ENCODE measurements at places on chromosomes 1 and 21.

- no peak for DNase-seq
These were observed 74.8 kb upstream of the TINAGL1 start for GRCh38 chr1:31501505-31501904.

DNA sequence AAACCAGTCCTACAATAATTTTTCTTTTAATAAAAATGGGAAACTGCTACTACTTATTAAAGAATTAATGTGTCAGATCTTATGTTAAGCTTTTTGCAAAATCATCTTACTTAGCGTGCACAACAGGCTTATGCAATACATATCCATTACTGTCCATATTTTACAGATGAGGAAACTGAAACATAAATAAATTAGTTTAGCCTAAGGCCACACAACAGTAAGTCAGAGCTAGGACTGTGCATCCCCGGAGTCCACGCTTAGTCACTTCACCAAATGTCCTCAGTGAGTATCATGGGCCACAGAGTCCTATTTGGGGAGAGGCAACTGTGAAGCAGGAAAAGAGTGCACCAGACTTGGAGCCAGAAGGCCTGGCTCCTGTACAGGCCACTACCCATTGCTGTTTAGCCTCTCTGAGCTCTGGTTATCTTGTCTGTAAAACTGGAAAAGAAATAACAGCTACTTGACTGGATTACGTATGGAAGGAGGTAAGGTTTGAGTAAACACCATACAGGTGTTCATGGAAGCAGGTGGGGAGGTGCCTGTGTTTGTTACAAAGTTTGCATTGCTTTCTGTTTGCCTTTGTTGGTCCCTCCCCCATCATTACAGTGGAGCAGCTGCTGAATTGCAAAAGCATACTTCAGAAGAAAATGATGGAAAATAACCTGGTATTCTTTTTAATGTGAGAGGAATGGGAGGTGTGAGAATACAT, 192.8 kb downstream of the FCRL5 start:
- no peak for DNase-seq

DNA sequence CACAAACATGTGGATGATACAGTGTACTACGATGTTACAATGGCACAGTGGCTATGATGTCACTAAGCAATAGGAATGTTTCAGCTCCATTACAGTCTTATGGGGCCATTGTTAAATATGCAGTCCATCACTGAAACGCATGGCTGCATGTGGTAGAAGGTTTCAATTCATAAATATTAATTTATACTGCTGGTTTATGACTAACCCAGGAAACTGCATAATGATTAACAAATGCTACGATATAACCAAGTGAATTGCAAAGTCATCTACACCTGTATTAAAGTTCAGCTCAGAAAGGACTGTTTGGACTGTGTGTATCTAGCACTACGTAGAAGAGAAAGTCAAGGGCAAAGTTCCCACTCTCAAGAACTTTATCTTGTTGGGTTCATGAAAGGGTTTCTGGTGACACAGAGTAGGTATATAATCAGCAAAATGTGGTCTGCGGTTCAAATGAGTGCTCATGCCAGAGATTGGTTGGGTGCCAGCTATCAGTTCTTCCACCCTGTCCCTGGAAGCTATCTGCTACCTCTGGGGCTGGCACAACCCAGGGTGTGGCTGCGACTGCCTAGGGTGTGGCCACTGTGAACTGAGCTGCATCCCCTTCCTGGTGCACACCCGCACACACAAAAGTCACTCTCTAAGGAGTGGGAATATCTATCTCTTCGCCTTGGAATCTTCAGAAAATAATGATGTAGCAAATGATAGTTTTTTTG, 14.8 kb downstream of the MGST3 start:
- no peak for DNase-seq

DNA sequence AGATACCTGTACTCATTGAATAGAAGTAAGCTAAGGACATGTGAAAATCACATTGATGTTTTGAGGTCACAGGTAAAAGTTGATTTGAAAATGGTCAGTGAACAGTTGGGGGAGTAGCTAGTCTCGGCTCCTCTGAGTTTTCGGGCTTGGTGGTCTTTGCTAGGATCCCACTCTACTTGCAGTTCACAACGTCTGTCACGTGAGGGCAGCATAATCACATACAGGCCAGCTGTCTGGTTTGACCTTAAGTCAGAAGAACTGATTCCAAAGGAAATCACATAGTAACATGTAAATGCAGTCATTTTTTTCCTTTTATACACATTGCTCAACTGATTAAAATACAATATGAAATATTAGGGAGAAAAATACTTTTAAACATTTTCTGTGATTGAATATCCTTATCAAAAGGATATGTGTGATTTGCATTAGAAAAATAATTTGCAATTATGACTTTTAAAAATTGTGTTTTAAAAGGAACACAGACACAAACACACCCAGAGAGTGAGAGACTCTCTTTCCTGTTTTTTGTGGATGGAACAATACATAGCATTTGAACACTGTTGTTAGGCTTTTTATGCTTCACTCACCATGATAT, 21.8 kb upstream of the PDC start:
- DNase-seq = peak; percentile 78

- peak; percentile 40 for DNase-seq
These were observed 26.7 kb downstream of the BTG3 start for GRCh38 chr21:17585875-17586450.

GRCh38 chr1:234975122-234975940, 153.3 kb downstream of the TOMM20 start:
- no peak for DNase-seq

DNA sequence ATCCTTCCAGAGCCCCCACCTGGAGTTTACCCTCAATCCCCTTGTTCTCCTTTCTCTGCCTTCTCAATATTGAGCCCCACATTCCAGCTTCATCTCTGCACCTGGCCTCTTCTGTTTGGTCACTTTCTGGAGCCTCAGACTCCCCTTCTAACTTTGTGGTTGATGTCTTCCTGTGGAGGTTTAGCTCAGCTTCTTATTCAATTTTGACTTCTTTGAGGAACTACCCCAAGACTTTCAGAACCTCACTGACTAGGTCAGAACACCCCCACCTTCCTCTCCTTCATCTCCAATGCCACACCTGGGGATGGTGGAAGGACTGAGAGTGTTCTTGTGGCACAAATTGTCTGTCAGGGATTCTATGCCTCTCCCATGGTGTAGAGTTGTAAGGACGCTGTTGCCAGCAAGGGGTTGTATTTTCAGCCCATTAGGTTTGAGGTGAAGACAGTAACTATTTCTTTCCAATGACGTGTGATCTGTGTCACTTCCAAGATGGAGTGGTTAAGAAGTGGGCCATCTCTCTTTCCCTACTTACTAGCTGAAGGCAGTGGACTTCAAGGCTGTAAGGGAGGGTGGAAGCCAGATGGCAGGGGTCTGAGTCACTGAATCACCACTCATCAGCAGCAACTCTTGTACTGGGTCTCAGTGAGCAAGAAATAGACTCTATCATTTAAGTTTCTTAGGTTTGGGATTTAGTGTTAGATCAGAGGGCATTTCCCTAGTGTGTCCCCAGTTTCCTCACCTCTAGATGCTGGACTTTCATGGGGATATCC, 80.6 kb downstream of the PAPPA2 start:
- DNase-seq = no peak

DNA sequence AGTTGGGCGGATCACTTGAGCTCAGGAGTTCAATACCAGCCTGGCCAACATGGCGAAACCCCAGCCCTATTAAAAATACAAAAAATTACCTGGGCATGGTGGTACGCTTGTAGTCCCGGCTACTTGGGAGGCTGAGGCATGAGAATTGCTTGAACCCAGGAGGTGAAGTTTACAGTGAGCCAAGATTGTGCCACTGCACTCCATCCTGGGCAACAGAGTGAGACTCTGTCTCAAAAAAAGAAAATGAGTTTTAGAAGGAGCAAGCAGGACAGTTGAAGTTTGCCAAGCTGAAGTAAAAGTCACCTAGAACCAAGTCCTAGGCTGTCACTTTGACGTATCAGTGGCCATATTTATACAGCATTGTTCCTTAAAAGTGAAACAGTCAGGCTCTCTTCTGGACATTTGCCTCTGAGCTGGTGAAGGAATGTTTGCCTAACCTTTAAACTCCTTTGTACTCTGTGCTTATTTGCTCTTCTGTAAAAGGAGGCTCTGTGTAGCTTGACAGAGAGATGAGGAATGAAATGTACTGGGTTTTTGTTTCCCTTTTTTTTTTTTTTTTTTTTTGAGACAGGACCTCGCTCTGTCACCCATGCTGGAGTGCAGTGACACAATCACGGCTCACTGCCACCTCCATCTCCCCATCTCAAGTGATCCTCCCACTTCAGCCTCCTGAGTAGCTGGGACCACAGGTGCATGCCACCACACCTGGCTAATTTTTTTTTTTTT, 2.8 kb downstream of the RAB4A start:
- DNase-seq = no peak

DNA sequence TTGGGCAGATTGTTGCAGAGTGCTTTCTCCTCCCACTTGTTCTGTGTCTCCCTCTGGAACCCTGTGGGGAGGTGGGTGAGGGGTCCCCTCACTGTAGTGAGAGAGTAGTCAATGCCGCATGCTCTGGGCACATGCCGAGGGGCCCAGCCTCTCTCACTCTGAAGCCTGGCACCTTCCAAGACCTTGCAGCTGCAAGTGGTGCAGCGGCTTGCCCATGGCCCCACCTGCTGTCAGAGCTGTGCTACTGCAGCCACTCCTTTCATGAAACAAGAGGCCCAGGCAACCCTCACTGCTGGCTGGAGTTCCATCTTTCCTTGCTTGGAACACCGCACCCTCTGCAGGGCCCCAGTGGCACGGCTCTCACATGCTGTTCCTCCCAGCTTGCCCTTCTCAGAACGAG, 58.4 kb upstream of the COL6A1 start:
- peak; percentile 66 for DNase-seq

GRCh38 chr1:41766041-41766440, 152.7 kb downstream of the HIVEP3 start:
- DNase-seq = no peak

- no peak for DNase-seq
These were observed 28.7 kb downstream of the COL16A1 start for GRCh38 chr1:31675161-31675560.

- DNase-seq = no peak
These were observed 222.6 kb downstream of the COL24A1 start for GRCh38 chr1:85933961-85934360.

DNA sequence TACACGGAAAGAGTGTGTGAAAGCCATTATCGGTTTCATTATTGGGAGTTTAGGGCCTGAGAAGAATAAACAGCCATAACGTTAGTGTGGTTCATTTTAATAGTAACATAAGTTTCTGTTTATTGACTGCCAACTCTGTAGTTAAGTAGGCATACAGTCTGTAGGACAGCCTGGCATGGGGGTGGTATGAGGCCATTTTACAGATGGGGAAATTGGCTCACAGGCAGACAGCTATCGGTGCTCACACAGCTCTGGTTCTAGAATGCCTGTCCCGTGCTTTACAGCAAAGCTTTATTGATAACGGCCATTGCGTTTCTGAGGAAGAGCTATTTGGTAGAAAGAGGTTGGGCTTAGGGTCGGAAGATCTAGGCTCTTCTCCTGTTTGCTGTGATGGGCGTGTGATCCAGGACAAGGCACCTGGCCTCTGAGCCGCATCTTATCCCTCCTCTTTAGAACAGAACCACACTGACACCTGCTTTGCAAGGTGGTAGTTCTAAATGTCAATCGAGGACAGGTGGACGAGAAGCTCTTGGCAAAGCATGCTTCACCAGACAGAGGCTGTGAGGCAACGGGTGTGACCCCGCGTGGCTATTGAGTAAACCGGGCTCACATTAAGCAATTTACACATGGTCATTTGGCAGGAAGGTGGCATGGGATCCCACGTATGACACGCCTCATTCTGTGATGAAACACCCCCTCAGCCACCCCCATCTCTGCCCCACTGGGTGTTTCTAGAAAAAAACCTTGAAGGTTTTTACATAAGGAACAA, 14.9 kb downstream of the ETS2 start:
- no peak for DNase-seq

DNA sequence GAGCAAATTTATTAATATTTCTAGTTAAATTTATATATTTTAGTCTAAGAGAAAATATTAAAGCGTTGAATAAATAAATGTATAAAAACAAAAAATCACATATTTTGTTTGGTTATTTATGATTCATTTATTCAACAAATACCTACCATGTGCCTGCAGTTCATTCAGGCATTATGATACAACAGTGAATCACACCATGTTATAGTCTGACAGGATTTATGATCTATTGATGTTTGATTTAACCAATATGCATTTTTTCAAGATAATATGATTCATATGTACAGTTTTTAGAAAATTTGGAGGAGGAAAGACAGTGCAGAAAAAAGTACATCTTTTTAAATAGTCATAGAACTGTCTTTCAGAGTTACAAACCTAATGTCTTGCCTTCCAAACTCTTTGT, 7.4 kb upstream of the TRIM58 start:
- no peak for DNase-seq

- DNase-seq = no peak
These were observed 106.7 kb downstream of the SLC45A1 start for GRCh38 chr1:8424539-8425116.

- DNase-seq = no peak
These were observed 74.7 kb downstream of the RAP1GAP start for GRCh38 chr1:21594501-21594900.

GRCh38 chr1:110240476-110241210, 30.5 kb downstream of the KCNC4 start:
- no peak for DNase-seq

DNA sequence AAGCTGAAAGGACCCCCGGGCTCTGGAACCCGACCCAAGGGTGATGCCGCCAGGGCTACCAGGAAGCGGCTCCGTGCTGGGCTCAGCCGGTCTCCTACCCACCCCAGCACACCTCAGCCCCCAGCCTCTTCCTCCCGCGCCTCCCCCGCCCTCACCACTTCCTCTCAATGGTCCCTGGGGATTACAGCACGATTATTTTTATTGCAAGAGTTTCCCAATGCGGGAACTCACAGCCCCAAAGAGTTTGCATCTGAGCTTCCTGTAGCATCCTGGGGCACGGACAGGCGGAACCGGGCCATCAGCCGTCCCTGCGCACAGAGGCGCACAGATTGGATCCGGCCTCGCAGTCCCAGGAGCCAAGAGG, 8.7 kb upstream of the SLX9 start:
- no peak for DNase-seq

- DNase-seq = no peak
These were observed 122.1 kb downstream of the UBR4 start for GRCh38 chr1:19087737-19088594.

DNA sequence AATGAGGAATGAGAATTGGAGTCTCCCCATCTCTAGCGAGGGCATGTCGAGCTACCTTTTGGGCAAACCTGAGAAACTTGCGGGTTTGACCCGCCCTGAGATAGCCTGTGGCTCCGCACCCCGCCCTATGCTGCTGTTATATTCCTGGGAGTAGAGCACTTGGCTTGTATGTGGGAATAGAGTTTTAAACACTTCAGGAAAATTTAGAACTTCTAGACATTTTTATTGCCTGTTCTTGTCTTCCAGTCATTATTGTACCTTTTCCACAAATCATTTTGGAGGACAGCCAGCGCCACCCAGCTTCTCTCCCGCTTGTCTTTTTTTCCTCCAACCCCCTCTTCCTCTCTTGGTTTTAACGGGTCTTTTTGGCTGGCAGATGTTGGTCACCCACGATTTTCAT, 738 bp downstream of the GNPAT start:
- no peak for DNase-seq

- DNase-seq = no peak
These were observed 33.4 kb upstream of the SLC2A1 start for GRCh38 chr1:42992054-42992571.

All from hindlimb muscle (tissue), 1 donor.